HT1080 (cell line): ENCODE measurements at places on chromosomes 3 and 15.

DNA sequence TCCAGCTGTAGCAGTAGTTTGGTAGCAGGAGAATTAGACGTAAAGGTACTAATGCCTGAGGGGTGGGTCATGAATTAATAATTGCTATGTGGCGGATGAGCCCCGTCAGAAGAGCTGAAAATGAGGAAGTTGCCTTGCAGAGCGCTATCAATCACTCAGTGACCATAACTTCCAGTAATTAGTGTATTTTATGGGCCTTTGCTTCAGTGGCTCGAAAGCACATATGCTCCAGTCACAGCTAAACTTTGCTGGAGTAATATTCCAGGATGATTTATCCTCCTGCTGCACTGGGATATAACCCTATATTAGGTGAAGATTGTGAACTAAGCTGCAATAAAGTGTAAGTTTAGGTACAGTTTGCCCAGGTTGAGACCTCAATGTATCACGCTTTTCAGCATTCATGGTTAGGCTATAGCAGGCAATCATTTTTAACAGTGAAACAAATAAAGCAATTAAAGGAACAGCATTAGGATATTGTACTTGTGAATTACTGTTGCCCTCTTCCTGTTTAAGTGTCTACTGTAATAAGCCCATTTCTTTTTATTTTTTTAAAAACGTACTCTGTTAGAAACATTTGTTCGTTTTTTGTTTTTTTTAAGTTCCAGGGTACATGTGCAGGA, 104.6 kb upstream of the SKOR1 start:
- no peak for DNase-seq

- DNase-seq, result peak; percentile 42
Observed at GRCh38 chr15:64686130-64686735, 89.2 kb downstream of the RBPMS2 start.

GRCh38 chr3:136162322-136162721, 33.8 kb downstream of the MSL2 start:
- DNase-seq, result no peak

DNA sequence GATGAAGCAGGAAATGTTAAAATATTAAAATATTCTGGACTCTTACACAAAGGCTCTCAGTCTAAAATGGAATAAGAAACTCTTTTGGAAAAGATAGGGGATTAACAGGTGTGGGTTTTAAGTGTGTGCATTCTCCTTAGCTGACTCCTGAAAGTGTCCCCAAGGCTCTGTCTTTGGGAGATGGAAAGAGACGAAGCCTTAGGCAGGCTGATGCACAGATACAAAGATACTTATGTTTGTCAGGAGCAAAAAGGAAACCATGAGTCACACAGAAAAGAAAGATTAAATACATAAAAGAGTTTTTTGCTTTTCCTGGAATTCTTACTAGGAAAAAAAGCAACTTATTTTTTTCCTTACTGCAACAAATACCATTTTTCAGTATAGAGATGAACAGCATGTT, 23.8 kb upstream of the ABI3BP start:
- DNase-seq, result peak; percentile 40

GRCh38 chr3:143529018-143529478, 319.2 kb downstream of the SLC9A9 start:
- no peak for DNase-seq

DNA sequence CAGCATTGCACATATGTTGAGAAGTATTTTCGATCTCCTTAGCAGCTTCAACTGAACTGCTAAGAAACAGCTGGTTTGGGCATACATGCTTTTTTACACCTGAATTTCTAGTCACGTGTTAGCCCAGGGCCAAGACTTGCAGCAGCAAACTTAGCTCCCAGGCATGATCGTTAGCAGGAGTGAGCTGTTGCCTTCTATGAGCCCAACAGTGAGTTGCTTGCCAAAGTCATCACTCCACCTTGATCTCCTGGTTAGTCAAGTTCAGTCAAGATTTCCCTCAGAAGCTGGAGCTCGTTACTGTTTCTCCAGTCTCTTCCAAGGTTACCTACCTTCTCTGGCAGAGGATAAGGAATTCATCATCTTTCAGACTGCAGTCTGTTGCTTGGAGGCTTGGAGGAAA, 100.4 kb upstream of the SEMA6D start:
- DNase-seq, result no peak

DNA sequence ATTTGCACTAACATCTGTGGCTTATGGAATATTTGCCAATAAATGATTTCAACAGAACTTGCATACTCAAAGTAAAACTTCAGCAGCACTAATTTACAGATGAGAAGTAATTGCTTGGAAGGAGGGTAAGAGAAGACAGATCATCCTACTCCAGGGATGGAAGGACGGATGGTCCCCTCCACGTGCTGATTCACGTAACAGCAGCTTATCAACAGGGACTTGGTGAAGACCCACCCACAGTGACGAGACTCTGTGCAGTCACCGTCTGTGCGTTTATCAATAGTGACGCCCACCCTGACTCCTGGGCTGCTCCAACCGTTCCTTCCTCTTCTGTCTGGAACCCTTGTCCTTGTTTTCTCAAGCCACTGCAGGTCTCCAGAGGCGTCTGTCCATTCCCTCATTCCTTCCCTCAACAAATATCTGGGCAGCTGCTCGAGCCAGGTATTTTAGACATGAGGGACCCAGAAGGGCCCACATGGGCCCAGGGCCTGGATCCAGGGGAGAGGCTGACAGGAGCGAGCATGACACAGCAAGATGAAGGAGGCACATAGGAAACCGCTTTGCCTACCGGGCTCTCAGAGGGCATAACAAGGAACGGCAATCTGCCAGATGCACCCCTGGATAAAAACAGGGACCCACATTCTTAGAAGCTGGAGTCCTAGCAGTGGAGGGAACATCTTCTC, 33.3 kb downstream of the PCSK6 start:
- no peak for DNase-seq

GRCh38 chr15:56767315-56767714, 34.0 kb upstream of the ZNF280D start:
- no peak for DNase-seq

GRCh38 chr3:95751509-95751908, 1062.9 kb upstream of the EPHA6 start:
- DNase-seq, result no peak

- no peak for DNase-seq
Observed at GRCh38 chr3:178850450-178851190, 221.0 kb downstream of the ZMAT3 start.
